Memory B cell (primary cell): ENCODE measurements at places on chromosomes 7 and 10.

DNA sequence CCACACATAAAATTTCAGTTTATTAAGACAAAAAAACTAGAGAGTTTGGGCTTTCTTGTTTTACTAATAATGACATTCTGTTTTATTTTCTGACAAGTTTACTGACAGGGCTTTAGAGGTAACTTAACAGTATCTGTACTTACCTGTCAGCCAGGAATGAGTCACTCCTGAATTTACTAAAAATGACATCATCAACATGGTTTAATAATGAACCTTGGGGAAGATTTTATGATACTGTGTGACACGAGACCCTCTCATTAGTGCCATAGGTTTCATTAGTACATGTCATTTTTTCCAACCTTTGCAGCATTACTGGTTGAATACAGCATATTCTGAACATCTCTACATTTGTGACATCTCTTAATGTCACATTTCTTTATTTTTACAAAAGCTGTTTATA is 131.1 kb downstream of the KCND2 start:
- DNase-seq: no peak

- no peak for DNase-seq
Measured at GRCh38 chr10:71948496-71949067, 15.6 kb upstream of the CHST3 start.

GRCh38 chr7:29587195-29587808 is 23.7 kb downstream of the PRR15 start:
- no peak for DNase-seq

- no peak for DNase-seq
Measured at GRCh38 chr7:102122026-102122425, 164.6 kb upstream of the SH2B2 start.

GRCh38 chr10:60434418-60435046 is 44.9 kb upstream of the ANK3 start:
- no peak for DNase-seq

DNA sequence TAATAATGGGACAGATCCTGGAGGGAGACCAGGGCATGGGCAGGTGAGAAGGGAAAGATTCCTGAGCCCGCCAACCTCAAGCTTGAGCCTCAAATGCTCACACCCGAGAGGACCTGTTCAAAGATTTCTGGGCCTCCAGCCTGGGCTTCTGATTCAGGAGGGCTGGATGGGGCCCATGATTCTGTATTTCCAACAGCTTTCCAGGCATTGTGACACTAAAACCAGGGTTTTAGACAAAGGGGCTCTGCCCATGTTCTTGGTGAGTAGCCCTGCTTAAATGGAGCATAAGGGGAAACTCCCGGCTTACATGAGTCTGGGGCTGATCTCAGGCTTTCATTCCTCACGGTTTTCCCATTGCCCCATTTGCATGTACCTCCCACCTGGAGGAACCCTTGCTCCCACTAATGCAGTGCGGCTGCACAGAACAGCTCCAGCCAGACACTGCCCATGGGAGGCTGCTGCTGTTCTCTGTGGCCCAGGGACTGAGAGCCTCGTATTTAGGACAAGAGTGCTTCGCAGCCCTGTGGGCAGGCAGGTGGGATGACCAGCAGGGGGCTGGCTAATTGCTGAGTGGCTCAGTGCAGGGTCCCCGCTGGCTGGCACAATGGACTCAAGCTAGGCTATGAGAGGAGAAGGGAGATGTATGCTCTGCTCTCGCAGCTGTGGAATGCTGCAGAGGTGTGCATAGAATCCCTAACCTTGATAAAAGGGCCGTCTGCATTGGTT is 135.3 kb upstream of the COBL start:
- DNase-seq: no peak

DNA sequence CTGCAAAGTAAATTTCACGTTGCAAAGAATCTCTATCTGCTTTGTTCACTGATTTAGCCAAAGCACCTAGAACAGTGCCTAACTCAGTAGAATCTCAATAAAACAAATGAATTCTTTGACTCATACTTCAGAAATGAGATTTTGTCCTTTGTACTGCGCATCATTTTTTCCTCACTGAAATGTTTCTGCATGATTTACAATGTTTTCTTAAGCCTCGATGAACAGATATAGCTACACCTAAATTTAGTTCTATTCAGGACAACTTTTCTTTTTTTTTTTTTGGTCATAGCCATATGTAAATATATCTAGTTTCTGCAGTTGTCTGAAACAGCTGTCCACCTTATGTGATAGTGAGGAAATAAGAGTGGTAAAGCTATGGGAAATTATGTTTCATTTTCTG is 15.3 kb downstream of the GNAT3 start:
- no peak for DNase-seq

GRCh38 chr7:102992509-102992937 is 79.7 kb downstream of the LRRC17 start:
- no peak for DNase-seq

DNA sequence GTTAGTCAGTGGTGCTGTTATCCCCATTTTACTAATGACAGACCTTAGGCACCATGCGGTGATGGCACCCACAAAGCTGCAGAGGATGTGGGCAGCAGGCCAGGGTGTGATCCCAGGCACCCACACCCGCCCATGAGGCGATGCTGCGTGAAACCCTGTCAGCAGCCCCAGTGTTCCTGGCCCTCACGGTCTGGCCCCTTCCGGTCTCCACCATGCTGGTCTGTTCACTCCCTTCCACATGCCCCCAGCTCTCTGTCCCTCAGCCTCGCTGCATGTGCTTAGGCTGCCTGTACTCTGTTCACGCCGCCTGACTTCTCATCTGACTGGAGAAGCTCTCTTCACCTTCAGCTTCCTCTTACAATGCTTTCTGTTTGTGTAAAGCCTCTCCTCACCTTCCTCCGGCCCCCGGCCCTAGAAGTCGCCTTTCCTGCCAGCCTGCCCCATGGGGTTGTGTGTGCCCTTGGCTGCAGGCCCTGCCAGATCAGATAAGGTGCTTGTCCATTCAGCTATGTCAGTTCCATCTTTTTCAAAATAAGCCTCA is 17.6 kb upstream of the ORAI2 start:
- peak; percentile 43 for DNase-seq

- peak; percentile 23 for DNase-seq
Measured at GRCh38 chr10:68231106-68231816, 652 bp downstream of the ATOH7 start.

GRCh38 chr10:27816320-27816719 is 70.7 kb upstream of the MKX start:
- DNase-seq: no peak

GRCh38 chr10:62430881-62431280 is 56.7 kb downstream of the ZNF365 start:
- no peak for DNase-seq

DNA sequence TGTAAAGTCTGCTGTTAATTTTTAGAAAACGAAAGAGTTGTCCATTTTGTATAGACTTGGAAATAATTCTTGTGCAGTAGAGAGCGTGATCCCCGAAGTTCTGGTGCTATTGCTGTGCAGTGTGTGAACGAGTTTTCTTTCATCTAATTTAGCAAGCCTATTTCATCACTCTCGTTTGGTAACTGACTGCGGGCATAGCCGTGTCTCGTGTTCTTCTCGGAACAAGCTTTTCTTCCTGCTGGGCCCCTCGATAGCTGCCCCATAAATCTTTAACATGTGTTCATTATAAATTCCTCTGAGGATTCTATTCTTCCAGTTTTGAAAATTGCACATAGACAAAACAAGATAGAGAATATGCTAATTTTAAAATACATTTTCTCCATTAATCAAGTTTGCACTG is 622.0 kb upstream of the PFKP start:
- DNase-seq: no peak

- DNase-seq: no peak
Measured at GRCh38 chr7:78014401-78014800, 215.8 kb downstream of the PHTF2 start.

DNA sequence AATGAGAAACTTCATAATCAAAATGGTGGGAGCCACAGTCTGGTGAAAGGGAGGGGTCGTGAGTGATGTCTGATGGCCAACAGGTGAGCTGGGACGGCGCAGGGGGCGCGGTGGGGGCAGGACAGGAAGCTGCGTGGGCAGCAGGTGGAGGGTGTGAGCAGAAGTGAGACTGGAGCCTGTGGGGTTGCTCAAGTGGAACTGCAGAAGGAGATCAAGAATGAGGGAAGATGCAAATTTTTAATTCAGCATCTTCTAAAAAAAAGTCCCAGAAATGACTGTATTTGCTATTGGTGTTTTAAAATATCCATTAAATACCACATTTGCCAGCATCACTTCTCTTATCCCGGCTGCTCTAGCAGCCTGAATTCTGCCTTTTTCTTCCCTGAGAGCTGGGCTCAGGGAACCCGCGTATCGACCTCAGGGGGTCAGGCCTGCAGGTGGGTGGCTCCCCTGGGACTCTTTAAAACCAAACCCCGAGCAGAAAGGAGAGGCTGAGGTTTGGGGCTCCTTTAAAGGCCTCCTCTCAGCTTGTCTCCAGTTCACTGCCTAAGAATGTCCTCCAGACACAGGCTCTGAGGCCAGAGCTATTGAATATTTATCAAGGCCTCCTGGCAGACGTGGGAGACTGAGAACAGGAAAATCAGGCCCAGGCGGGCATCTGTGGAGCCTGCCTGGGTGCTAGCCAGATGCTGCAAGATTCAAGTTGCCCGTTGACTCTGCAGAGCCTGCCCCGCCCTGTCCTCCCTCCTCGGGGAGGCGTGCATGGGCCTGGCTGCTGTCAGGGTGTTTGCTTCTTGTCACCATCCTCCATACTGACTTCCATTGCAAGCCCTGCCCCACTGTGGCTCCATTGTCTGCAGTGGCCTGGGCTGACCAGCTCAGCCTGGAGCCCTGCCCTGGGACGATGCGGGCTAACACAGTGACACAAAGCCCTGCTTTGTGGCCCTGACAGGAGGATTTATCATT is 53.9 kb downstream of the SYPL1 start:
- peak; percentile 74 for DNase-seq

DNA sequence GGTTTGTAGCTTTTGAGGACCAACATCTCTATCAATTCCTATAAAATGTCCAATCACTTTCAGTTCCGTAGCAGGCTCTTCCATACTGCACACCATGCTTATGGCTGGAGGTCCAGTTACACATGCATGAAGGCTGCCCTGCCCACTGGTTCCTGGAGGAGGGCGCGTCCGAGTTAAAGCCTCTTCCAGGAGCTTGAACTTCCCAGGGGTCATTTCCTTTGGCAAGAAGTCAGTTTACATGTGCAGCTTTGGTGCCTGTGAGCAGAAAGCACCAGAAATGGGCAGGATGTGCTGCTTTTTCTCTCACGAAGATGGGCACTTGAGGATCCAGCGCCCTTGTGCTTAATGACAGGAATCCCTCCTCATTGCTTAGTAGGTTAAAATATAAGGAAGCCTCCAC is 17.6 kb upstream of the PHYH start:
- DNase-seq: no peak

- no peak for DNase-seq
Measured at GRCh38 chr10:73819081-73819480, 7.7 kb upstream of the NDST2 start.

- DNase-seq: no peak
Measured at GRCh38 chr10:98469001-98469931, 22.5 kb upstream of the HPS1 start.

- DNase-seq: no peak
Measured at GRCh38 chr7:147474862-147475261, 1115.7 kb upstream of the C7orf33 start.

DNA sequence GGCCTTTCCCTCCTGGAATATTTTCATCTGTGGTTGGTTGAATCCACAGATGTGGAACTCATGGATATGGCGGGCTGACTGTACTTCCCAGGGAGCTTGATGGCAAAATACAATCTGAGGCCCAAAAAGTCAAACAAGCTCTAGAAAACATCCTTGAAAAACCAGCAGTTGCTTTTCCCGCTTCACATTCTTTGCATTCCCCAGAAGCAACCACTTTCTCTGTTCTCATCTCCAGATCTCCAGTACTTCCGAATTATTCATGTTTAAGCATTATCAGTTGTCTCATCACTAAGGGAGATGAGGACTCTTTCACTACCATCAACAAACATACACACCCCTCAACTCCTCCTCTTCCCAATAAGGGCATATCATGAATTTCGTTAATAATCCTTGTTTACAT is 55.3 kb downstream of the KIF5B start:
- DNase-seq: no peak

DNA sequence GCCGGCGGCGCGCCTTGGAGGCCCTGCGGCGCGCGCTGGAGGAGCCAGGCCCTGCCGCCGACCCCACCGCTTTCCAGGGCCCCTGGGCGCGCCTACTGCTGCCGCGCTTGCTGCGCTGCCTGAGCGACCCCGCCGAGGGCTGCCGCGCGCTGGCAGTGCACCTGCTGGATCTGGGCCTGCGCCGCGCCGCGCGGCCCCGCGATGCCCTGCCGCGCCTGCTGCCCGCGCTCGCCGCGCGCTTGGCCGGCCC is 280 bp downstream of the DNAAF5 start:
- no peak for DNase-seq

GRCh38 chr7:140610204-140611165 is 30.1 kb downstream of the DENND2A start:
- no peak for DNase-seq

GRCh38 chr10:6465437-6465836 is 114.6 kb downstream of the PRKCQ start:
- no peak for DNase-seq

DNA sequence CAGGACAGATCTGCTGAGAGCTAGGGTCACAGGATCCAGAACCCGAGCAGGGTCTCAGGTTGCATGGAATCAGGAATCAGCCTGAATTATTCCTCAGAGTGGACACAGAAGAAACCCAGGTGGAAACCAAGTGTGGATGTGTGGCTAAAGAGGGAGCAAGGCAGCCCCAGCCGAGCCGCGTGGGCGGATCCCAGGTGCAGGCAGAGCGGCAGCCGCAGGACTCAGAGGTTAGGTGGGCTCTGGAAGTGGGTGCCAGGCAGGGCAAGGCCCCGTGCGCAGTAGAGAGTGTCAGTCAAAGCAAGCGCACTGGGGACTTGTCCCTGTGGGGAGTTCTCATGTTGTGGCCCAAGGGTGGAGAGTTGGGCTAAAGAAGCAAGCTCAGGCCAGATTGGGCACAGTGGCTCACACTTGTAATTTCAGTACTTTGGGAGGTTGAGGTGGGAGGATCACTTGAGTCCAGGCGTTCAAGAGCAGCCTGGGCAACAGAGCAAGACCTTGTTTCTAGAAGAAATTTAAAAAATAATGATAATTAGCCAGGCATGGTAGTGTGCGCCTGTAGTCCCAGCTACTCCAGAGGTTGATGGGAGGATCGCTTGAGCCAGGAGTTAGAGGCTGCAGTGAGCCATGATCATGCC is 125.9 kb downstream of the CUL2 start:
- no peak for DNase-seq

GRCh38 chr10:102927311-102928010 is 9.4 kb downstream of the CNNM2 start:
- DNase-seq: no peak

GRCh38 chr7:137572056-137572784 is 228.7 kb upstream of the PTN start:
- DNase-seq: no peak
